T-helper 2 cell (primary cell): ENCODE measurements at places on chromosomes 2 and 18.

GRCh38 chr2:28394331-28394877 is 1.7 kb downstream of the FOSL2 start:
- peak; percentile 44 for DNase-seq

- no peak for DNase-seq
Measured at GRCh38 chr2:64541547-64541946, 17.4 kb downstream of the AFTPH start.

DNA sequence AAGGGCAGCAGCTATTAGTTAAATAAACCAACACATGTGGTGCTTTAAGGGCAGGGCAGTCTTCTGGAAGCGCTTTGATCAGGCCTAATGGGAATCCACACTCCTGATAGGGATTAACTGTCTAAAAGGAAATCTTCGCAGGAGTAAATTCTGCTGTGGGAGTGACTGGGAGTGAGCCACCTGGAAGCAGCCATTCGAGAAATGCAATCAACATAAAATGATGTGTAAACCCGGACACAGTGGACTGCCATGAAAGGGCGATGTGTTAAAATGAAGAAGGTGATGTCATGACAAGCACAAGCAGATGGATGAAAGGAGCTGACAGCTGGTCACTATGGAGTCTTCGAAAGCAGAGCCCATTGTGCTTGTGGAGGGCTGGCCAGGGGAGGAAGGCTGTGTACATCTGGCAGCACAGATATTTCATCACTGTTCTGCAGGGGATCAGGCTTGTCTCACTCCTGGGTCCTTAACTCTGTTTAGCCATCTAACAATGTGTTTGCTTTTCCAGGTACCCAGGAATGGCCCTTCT is 24.8 kb upstream of the GALNT14 start:
- DNase-seq, result no peak

DNA sequence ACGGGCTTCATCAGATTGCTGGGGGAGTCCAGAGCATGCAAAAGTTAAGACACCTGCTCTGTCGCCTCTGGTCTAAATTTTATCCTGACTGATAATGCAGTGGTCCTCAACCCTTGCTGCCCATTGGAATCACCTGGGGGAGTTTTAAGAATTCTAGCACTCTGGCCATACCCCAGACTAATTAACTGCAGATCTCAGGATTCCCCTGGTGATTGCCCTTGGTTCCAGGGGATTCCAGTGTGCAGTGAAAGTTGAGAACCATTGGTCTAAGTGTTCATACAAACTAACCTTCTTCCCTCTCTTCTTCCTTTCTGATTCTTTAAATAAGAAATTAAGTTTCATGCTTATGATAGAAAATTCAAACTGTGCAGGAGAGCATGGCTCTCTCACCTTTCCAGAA is 105.7 kb upstream of the MGAT5 start:
- no peak for DNase-seq

DNA sequence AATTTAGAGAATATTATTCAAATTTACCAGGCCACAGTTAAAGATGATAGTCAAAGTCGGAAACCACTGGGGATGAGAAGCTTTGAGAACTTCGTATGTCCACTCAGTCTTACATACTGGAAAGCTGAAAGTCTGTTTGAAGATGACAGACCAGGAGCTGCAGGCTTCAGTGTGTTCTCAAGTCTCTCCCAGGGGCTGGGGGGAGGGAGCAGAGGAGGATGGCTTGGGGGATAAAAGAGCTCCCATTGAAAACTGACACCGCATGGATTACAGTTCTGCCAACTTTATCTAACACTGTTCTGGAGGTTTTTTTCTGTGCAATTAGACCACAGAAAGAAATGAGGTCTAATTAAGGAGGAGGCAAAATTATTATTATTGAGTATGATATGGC is 170.5 kb upstream of the ALKAL2 start:
- no peak for DNase-seq
